EH (cell line): ENCODE measurements at places on chromosomes 1 and 21.

GRCh38 chr1:53183095-53183990, 13.3 kb upstream of the CPT2 start:
- peak; percentile 93 for DNase-seq

DNA sequence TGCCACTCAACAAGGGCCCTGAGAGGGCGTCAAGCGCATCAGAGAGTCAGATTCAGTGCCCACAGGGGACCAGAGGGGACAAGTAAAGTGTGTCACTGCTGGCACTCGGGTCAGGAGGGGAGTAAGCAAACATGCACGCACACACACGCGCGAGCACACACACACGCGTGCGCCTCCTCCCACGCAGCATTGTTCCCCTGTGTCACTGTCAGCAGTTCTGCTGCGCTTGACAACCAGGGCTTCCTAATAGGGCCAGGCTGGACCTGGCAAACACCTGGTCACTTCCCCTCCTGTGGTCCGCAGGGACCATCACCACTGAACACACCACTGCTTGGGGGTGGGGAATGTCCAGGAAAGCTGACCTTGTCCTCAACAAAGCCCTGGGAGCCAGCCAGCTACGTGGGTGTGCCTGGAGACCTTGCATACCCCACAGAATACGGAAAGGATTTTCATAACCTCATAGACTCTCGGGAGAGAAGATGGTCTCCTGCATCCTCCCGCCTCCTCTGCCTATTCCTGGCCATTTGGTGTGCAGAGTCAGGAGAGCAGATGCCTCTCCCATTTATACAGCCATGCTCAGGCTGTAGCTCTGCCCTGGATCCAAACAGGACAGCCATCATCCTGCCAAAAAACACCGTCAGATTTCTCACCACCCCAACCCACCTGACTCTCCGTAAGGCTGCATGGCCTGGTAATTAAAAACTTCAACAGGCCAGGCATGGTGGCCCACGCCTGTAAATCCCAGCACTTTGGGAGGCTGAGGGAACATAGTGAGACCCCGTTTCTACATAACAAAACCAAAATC, 73.2 kb downstream of the SSBP3 start:
- DNase-seq = no peak

- DNase-seq = no peak
Measured at GRCh38 chr1:39954324-39954869, 548 bp upstream of the MFSD2A start.

- DNase-seq = peak; percentile 6
Measured at GRCh38 chr1:193060406-193060805, 994 bp downstream of the RO60 start.

GRCh38 chr21:41900401-41900800, 21.3 kb upstream of the PRDM15 start:
- DNase-seq = no peak

DNA sequence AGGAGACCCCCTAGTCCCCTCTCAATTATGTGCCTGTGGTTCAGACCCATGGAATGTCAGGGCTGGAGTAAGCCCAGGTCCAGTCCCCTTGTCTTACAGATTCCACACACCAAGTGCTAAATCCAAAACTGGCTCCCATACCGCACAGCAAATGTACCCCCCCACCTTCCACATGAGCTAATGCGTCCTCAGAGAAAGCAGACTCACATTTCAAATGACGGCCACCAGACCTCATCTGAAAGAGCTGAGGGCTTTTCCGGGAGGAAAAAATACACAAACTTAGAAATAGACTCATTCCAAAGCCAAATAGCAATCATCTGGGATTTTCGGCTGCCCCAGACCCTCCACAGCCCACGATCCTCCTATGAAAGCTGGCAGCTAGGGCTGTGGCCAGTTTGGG, 12.8 kb upstream of the CNTN2 start:
- no peak for DNase-seq

GRCh38 chr1:198631292-198631691, 7.5 kb upstream of the PTPRC start:
- no peak for DNase-seq

- DNase-seq = peak; percentile 31
Measured at GRCh38 chr21:27759091-27759659, 792.3 kb upstream of the ADAMTS5 start.

DNA sequence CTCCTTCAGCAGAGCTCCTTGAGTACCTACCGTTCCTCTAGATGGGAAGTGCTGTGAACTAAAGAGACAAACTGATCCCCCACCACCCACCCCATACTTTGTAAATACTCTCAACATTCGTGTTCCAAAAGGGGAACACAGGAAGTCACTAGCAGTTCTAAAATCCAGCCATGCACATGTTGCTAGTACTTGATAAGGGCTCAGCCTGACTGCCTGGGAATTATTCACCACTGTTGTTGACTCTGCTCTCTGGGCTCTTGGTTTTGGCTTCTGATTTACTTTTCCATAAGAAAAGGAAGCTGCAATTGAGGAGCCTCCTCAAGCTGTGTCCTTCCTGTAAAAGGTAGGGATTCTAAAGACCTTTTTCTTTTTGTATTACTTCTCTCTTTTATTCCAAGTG, 67.5 kb downstream of the IVNS1ABP start:
- DNase-seq = no peak

DNA sequence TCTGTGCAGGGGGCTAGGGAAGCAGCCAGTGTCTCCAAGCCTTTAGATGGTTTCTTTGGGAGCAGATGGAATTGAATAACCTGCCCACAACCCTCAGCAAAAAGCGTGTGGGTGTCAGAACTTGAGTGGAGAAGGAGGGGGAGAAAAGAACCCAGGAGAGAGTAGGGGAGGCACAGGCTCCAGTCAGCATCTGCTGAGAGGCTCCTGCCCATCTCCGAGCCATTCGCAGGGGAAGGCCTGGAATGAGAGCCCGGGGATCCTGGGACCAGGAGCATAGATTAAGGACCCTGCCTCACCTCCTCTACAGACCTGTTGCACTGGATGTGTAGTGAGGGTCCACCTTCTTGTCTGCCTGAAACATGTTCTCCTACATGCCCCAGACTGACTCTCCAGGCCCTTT, 16.3 kb downstream of the TMEM81 start:
- no peak for DNase-seq

DNA sequence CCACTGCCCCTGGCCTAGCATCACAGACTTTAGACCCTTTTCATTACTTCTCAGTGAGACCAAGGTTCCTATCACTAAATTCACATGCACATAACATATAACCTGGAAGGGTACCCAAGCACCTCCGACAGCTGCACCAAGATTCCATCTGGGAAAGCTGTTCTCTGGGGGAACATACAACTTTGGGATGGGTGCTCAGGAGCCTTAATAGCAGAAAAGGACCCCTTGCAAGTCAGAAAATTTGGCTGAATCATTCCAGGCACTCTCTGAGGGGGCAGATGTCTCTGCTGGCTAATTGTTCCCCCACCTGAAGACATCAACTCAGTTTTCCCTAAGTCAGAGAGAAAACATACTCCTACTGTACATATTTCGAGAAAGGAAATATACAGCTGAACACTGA, 41.3 kb upstream of the PSEN2 start:
- no peak for DNase-seq

DNA sequence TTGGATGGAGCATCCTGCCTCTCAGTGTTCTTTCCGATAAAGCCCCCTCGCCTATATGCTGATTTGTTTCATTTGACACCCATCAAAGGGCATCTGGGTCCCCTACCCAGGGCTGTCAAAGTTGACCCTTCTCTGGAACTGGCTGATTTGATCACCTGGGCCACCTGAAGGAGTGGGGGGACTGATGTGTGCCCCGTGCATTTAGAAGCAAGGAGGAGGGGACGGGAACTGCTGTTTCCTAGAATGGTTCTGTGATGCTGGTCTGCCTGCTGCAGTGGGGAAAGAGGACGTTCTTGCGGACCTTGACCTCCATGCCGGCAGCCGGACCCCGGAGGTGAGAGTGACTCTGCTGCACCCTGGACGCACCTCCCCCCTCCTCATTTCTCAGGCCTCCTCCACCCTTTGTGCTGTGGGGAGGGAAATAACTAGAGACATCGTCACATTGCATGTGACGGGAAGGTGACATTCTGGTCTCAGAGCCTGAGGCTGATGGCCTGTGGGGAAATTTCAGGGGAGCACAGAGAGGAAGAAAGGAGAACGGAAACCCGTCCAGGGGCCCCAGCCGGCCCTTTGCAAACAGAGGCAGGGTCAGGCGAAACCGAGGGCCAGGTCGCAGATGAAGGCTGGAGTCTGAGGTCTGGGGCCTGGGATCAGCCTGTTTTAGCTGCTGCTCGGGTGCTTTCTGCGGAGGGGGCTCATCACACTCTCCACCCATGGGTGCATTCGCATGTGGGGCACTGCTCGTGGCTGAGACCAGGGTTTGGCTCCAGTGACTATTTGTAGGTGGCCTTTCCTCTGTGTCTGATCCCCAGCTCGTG, 25.7 kb downstream of the CRYAA start:
- DNase-seq = no peak
